HepG2 (cell line): ENCODE measurements at places on chromosomes 6 and 20. TPM values are rescaled to one million over a fixed set of nuclear protein-coding genes. Genes with fewer than 3 reads are reported as not detected.

The NHLRC1 gene
- 0.11 and 0.20 TPM in 2 replicates for total RNA-seq

The VSTM2L gene
- total RNA-seq: not detected in 2 replicates

The BTNL2 gene
- total RNA-seq: not detected in 2 replicates

The CCN6 gene
- not detected in 2 replicates for total RNA-seq
